ENCODE measurements at places on chromosomes 16 and 17. TPM values are rescaled to one million over a fixed set of nuclear protein-coding genes. Genes with fewer than 3 reads are reported as not detected.

- no peak for DNase-seq
- H3K4me3 ChIP-seq = no peak overlapping the region
- no peaks in the 10 kb centered on the region for H3K4me1 ChIP-seq
- no peak overlapping the region for H3K27ac ChIP-seq
- no peaks in the 10 kb centered on the region for H3K36me3 ChIP-seq
Measured at GRCh38 chr16:49620158-49620868, 235.6 kb downstream of the ZNF423 start.

Gene OR1F1
- total RNA-seq = not detected

Gene SBK1
- 1.3 TPM for total RNA-seq

DNA sequence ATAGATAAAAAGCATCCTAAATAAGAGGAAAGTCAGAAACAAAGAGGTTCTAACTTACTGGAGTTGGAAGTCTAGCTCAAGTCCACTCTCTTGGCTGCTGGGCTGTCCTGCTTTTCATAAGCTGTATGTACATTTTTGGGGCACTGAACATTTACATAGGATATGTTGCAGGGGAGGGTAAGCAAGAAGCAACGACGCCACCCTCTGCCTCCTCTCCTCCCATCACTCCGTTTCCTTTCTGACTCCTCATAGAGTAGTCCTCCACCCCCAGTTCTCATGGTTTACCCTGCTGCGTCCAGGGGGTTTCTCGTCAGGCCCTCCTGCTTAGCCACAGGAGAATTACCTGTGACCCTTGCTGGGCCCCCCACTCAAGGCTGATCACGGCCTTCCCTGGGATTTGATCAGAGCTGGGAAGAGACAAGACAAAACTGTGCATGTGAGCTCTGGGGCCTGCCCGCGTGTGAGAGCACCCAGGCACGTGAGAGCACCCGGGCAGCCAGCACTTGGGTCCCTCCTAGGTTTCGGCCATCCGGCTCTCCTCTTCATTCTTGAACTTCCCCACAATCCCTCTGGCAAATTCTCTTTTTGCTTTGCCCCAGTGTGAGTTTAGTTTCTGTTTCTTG lies 37.1 kb downstream of the TMEM11 start:
- no peaks in the 10 kb centered on the region for H3K4me1 ChIP-seq
- no peaks in the 10 kb centered on the region for H3K27me3 ChIP-seq
- DNase-seq = no peak
- no peak overlapping the region for H3K4me3 ChIP-seq

GRCh38 chr16:8782673-8783072 lies 14.8 kb downstream of the TMEM186 start:
- H3K27ac ChIP-seq = no peak overlapping the region
- H3K4me1 ChIP-seq = no peaks in the 10 kb centered on the region
- H3K27me3 ChIP-seq = no peaks in the 10 kb centered on the region
- DNase-seq = no peak
- no peak overlapping the region for H3K4me3 ChIP-seq

DNA sequence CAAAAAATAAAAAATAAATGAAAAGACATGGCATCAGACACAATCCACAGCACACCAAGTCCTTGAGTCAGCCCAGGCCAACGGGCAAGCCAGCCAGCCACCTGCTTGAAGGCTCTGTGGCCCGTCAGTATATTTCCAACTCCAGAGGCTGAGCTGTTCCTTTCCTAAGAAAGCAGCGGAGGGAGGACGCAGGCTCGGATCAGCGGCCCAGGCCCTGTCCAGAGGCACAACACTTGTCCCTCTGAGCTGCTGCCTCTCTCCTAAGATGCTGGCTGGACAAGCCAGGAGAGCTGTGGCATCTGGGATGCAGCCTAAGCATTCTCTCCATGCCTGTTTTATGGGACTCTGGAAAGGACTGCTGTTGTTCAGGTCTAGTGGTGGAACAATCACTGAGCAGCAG lies 14.8 kb upstream of the NLRC3 start:
- DNase-seq = no peak
- no peak overlapping the region for H3K27ac ChIP-seq
- no peaks in the 10 kb centered on the region for H3K27me3 ChIP-seq
- H3K4me1 ChIP-seq = no peaks in the 10 kb centered on the region
- H3K4me3 ChIP-seq = no peak overlapping the region
- no peaks in the 10 kb centered on the region for H3K36me3 ChIP-seq

DNA sequence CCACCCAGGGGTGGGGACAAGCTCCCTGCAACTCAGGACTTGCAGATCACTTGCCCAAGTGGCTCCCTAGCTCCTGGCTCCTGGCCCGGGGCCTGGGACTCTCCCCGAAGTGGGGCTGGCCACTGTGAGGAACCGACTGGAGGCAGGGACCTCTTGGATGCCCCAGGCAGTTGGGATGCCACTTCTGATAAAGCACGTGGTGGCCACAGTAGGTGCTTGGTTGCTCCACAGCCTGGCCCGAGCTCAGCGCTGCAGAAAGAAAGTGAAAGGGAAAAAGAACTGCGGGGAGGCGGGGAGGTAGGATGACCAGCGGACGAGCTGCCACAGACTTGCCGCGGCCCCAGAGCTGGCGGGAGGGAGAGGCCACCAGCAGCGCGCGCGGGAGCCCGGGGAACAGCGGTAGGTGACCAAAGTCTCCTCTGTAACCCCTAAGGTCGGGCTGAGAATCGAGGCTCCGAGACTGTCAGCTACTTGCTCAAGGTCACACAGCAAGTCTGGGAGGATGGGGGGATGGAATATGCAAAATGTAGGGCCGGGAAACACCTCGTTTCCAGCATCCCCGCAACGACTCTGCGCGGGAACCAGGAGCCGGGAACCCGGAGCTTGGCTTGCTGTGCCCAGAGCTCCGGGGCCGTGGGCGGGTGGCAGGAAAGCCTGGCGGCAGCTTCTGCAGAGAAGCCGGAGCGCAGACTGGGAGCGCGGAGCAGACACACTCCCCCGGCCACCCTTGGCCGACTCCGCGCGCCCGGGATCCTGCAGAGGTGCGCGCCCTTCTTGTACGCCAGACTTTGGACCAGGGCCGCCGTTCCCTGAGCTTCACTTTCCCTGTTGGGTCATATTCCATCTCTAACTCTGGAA lies 1.9 kb downstream of the CIITA start:
- H3K36me3 ChIP-seq = peaks cover 59% of the 10 kb centered on the region
- H3K27ac ChIP-seq = peak overlapping the region; percentile 86
- no peaks in the 10 kb centered on the region for H3K27me3 ChIP-seq
- DNase-seq = peak; percentile 70
- H3K4me1 ChIP-seq = peaks cover 75% of the 10 kb centered on the region

Gene RAI1
- 33.6 TPM for total RNA-seq

DNA sequence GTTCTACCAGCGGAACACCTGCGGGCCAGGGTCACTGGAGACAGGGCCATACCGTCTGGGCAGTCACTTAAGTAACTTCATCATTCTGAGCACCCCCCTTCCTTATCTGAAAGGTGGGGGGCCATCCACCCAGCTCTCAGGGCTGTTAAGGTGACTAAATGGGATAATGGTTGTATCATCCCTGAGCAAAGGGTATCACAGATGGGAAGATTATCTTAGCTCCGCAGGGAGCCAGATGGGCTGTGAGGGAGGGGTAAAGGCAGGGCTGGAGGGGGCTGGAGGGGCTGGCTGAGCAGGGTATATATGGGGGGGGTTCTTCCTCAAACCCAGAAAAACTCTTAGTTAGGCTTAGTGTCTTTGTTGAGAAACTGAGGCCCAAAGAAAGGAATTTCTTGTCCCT lies 2.9 kb upstream of the CACNA1G start:
- peaks cover 33% of the 10 kb centered on the region for H3K4me1 ChIP-seq
- H3K36me3 ChIP-seq = no peaks in the 10 kb centered on the region
- no peak overlapping the region for H3K27ac ChIP-seq
- no peak overlapping the region for H3K4me3 ChIP-seq

Gene CASKIN2
- total RNA-seq = 0.37 TPM

Gene NOTUM
- not detected for total RNA-seq

- no peak overlapping the region for H3K27ac ChIP-seq
- H3K27me3 ChIP-seq = no peaks in the 10 kb centered on the region
- no peaks in the 10 kb centered on the region for H3K36me3 ChIP-seq
- no peak for DNase-seq
- no peaks in the 10 kb centered on the region for H3K4me1 ChIP-seq
Measured at GRCh38 chr17:50491505-50491904, 12.8 kb downstream of the RSAD1 start.

Gene CDT1
- total RNA-seq = 0.27 TPM

DNA sequence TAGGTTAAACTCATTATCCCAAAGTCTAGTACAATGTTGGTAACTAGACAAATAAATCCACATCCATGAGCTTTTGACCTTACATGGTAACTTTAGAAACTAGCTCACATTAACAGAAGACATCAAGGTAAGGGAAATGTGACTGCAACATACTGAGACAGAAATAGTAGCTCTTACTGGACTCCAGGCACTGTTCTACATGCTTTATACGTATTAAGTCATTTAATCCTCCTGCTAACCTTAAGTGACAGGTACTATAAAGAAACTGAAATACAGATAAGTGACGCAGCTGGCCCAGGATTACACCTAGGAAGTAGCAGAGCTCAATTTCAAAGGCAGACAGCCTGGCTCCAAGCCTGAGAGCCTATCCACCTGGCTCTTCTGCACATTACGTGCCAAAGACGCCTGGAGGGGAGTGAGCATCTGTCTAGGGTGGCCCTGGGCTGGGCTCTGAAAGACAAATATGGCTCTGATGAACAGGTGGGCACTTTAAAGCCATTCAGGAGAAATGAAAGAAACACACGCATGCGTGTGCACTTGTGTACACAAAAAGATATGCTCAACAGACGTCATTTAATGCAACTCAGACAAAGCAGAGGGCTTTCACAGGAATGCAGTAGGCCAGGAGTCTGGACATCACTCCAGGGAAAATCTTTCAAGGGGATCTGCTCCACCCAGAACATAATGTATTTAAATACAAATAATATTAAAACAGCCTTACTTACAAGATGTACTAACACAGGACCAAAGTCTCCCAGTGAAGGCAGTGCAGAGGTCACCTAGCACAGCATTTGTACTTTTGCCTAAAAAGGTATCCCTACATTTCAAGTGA lies 4.4 kb downstream of the ZC3H7A start:
- H3K4me1 ChIP-seq = peaks cover 11% of the 10 kb centered on the region
- no peak overlapping the region for H3K4me3 ChIP-seq
- peak overlapping the region; percentile 49 for H3K27ac ChIP-seq
- H3K27me3 ChIP-seq = no peaks in the 10 kb centered on the region
- DNase-seq = no peak

Gene SERPINF2
- 2.6 TPM for total RNA-seq

GRCh38 chr16:46736695-46737094 lies 11.4 kb downstream of the MYLK3 start:
- no peak overlapping the region for H3K27ac ChIP-seq
- no peaks in the 10 kb centered on the region for H3K36me3 ChIP-seq
- DNase-seq = no peak
- H3K27me3 ChIP-seq = no peaks in the 10 kb centered on the region
- H3K4me1 ChIP-seq = peaks cover 2% of the 10 kb centered on the region
- no peak overlapping the region for H3K4me3 ChIP-seq

Gene TBC1D26
- 0.46 TPM for total RNA-seq

- no peak overlapping the region for H3K4me3 ChIP-seq
- no peaks in the 10 kb centered on the region for H3K4me1 ChIP-seq
- H3K36me3 ChIP-seq = peaks cover 2% of the 10 kb centered on the region
- H3K27me3 ChIP-seq = peaks cover 3% of the 10 kb centered on the region
Measured at GRCh38 chr17:42848093-42848492, 2.9 kb upstream of the AOC3 start.

- H3K4me1 ChIP-seq = no peaks in the 10 kb centered on the region
- H3K36me3 ChIP-seq = no peaks in the 10 kb centered on the region
- H3K27me3 ChIP-seq = no peaks in the 10 kb centered on the region
- no peak overlapping the region for H3K27ac ChIP-seq
Measured at GRCh38 chr17:12591021-12591735, 74.5 kb upstream of the MYOCD start.

- H3K4me1 ChIP-seq = peaks cover 10% of the 10 kb centered on the region
- no peaks in the 10 kb centered on the region for H3K27me3 ChIP-seq
- no peaks in the 10 kb centered on the region for H3K36me3 ChIP-seq
- no peak overlapping the region for H3K4me3 ChIP-seq
- DNase-seq = no peak
- H3K27ac ChIP-seq = no peak overlapping the region
Measured at GRCh38 chr16:796296-797119, 4.0 kb downstream of the GNG13 start.

Gene KRTAP2-1
- not detected for total RNA-seq

DNA sequence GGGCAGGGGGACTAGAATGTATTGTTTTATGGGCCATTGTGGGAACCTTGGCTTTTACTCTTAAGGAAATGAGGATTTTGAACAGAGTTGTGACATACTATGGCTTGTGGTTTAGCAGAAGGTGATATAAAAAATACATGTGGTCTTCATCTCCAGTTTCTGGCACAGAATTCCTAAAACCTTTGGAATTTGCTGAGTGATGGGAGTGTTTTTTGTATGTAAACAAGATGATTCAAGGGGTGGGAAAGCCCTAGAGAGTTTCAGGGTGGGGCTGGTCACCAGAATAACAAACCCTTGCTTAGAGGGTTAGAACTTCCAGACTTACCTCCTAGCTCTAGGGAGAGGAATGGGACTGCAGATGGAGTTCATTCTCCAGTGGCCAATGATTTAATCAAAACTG lies 316.1 kb downstream of the PHKB start:
- no peaks in the 10 kb centered on the region for H3K36me3 ChIP-seq
- no peak overlapping the region for H3K27ac ChIP-seq
- DNase-seq = no peak
- H3K27me3 ChIP-seq = no peaks in the 10 kb centered on the region

GRCh38 chr17:78343543-78344201 lies 16.2 kb downstream of the SOCS3 start:
- H3K27me3 ChIP-seq = no peaks in the 10 kb centered on the region
- DNase-seq = peak; percentile 91
- H3K4me3 ChIP-seq = peak overlapping the region; percentile 18
- peak overlapping the region; percentile 95 for H3K27ac ChIP-seq
- peaks cover 67% of the 10 kb centered on the region for H3K4me1 ChIP-seq

Gene CACNG4
- total RNA-seq = not detected

DNA sequence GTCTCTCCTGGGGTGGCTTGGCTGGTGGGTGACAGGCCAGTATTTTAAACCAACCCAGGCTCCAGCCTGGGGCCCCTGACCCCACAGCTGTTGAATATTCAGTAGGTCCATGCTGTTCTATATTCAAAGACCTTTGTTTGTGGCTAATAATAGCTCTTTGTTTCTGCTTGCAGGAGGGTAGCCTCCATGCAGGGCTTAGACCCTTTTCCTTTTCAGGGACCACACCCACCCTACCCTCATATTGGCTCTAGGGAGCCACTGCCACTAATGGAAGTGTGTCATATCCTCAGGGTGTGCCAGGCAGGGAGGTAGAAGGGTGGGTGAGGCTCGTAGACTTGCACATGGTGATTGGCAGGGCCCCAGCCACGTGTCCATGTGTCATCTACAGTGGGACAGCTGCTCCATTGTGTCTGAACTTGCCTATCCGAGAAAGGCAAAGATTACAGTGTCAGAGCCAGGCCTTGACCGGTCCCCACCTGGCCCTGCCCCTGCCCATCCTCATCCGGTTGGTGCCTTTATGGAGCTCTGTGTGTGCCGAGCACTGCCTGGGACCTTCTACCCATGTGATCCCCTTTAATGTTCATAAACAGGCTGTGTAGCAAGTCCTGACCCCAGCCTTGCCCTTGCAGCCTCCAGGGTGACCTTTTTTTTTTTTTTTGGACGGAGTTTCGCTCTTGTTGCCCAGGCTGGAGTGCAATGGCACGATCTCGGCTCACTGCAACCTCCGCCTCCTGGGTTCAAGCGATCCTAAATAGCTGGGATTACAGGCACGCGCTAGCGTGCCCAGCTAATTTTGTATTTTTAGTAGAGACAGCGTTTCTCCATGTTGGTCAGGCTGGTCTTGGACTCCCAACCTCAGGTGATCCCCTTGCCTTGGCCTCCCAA lies 22.1 kb downstream of the TMC7 start:
- no peak overlapping the region for H3K27ac ChIP-seq
- no peaks in the 10 kb centered on the region for H3K4me1 ChIP-seq
- H3K27me3 ChIP-seq = no peaks in the 10 kb centered on the region
- DNase-seq = no peak
- no peak overlapping the region for H3K4me3 ChIP-seq

Measured in B cell (primary cell).